ENCODE measurements at places on chromosomes 5 and 9.

DNA sequence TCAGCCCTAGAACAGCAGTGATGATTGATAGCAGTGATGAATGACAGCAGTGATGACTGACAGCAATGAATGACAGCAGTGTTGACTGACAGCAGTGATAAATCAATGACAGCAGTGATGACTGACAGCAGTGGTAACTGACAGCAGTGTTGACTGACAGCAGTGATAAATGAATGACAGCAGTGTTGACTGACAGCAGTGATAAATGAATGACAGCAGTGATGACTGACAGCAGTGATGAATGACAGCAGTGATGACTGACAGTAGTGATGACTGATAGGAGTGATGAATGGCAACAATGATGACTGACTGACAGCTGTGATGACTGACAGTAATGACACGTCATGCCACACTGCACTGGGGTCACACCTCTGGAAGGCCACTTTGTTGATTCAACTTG, 106.8 kb downstream of the ENTREP1 start:
- DNase-seq = no peak

GRCh38 chr5:177098470-177099141, 11.9 kb downstream of the FGFR4 start:
- DNase-seq = no peak

DNA sequence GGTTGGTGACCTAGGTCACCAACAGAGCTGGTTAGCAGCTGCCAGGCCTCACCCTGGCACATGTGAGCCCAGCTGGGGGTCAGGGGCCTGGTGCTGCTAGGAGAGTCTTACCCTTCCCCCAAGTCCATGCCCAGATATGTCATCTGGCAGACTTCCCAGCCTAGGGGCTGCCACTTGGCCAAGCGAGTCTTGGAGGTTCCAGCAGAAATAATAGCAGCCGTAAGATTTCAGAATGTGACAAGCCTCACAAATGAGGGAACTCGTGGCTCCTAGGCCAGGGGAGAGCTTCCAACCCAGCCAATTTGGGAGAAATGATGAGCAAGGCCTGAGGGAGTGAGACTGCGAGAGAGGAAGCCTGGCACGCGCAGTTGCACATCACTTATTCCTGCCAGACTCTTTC, 11.1 kb downstream of the URM1 start:
- DNase-seq = no peak

DNA sequence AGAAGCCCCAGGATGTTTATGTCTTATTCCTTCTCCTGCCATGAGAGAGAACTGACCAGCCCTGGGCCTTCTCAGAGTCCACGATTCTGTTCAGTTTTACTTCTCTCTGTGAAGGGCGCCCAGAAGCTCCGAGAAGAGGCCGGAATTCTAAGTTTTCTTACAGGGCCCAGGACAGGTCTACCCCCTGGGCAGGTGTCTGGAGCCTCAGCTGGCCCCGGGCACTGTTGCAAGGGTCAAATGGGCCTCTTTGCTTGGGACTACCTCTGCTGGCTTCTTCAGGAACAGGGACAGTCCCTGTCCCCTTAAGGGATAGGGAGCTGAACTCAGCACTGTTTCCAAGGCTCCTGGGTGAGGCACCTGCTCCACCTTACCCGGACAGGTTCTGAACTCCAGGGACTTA, 55.0 kb downstream of the RASGEF1C start:
- no peak for DNase-seq

DNA sequence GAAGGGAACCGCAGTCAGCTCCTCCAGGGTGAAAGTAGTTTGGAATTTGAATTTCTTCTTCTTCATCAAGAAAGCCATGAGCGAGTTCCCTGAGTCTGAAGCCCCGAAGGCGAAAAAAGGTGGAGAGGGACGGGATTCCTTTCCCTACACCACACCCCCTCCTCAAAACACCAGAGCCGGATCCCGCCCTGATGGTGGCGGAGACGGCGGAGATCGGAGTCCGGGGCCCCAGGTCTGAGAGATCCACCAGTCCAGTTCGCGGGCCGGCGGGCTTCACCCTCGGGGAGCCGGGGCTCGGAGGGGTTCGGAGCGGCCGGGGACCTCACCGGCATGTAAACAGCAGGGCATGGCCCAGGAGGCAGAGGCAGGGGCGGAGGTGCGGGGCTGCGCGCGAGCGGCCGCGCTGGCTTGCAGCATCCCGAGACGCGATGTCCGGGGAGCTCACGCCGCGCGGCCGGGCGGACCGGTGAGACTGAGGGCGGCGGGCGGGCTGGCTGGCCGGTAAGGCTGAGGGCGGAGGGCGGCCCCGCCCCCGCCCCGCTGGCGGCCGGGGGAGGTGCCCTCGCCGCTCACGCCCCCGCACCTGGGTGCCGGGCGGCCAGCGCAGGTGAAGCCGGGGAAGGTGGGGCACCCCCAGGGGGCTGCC, 606 bp downstream of the EEIG1 start:
- peak; percentile 89 for DNase-seq

DNA sequence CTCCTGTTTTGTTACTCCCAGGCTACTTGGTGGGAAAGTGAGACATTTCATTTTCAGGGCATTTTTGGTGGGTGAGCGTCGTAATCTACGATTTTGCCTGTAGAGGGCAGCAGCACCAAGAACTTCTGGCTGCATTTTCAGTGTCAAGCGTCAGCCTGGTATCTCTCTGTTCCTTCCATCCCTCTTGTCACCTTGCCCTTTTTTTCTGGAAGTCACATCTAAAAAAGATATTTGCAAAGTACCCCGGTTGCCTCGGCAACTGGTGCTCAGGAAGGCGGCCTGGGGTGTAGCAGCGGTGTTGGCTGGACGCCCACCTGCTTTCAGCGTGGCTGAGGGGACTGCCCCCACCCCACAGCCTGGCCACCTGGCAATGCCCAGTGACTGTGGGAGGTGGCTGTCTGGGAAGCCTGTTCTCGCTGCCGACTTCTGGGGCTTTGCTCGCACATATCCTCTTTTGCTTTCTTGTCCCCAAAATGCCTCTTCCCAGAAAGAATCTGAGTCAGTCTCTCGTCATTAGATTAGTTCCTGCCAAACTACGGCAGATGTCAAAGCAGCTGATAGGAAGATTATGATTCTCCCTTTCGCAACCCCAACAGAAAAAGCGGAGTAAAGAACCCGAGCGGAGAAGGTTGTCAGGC, 84.5 kb downstream of the ACER2 start:
- DNase-seq = peak; percentile 84

DNA sequence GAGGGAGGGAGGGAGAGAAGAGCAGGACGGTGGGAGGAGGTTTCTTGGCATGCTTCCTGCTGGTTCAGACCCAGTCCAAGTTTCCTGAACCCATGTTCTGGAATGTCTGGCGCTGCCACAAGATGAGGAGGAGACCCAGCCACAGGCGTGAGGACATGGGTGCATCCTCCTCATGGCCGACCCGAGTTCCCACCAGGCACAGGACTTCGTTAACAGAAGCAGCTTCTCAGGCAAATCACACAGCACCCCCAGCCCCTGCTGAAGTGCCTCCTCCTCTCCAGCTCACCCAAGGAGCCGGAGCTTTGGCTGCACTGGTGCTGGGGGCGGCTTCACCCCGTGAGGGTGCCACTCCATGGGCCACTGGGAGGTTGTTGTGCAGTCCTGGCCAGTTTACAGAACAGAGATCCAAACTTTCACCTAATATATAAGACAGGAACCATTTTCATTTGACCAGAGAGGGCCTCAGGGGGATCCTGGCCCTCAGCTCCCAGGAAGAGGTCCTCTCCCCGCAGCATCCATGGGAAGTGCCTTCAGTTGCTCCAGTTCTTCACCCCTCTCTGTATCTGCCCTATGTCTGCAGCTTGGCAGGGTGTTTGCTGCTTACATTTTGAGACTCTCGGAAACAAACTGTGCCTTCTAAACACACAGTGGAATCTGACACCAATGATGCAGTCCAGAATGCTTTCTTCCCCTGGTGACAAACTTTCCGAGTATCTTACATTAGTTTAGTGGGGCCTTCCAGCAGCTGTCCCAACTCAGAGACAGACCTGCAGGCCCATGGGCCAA, 10.2 kb upstream of the NKD2 start:
- DNase-seq = no peak

DNA sequence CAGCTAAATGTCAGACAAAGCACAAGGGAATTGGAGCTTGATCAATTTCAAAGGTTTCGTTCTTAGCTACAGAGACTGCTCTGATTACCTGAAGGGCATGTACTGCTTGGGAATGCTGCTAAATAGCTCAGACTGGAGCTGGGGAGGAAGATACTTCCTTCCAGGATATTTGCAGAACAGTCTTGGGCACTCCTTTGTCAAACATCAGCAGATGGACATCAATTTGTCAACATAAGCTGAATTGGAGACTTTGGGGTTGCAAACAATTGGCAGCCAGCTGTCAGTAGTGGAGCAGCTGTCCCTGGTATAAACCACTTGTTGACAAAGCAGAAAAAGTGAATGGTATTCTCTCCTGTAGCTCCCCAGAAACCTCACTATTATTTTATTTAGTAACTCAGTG, 182.0 kb downstream of the CCDC192 start:
- no peak for DNase-seq

GRCh38 chr5:41009232-41009631, 61.9 kb downstream of the MROH2B start:
- DNase-seq = no peak

DNA sequence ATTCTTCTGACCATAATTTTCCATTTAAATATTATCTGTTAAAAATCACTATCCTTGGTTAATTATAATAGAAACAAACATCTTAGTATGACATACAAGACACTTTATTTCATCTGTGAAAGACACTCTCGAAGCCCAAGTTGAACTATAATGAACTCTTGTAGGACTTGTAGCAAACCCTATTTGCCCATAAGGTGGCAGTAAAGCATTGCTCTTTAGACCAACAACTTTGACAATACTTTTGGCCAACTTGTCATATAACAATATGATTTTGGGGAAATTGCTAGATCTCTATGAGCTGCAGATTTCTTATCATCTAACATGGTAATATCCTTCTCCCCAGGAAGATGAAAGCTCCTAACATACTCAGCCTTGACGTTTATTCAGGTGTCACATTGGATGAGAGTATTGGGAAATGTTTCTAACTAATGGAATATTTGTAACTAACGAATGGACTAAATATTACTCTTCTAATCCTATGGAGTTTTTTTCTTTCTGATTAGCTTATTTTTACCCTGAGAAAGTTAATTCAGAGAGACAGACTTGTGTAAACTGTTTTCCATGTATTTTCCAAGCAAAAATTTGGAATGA, 11.0 kb downstream of the SPINK14 start:
- peak; percentile 73 for DNase-seq

DNA sequence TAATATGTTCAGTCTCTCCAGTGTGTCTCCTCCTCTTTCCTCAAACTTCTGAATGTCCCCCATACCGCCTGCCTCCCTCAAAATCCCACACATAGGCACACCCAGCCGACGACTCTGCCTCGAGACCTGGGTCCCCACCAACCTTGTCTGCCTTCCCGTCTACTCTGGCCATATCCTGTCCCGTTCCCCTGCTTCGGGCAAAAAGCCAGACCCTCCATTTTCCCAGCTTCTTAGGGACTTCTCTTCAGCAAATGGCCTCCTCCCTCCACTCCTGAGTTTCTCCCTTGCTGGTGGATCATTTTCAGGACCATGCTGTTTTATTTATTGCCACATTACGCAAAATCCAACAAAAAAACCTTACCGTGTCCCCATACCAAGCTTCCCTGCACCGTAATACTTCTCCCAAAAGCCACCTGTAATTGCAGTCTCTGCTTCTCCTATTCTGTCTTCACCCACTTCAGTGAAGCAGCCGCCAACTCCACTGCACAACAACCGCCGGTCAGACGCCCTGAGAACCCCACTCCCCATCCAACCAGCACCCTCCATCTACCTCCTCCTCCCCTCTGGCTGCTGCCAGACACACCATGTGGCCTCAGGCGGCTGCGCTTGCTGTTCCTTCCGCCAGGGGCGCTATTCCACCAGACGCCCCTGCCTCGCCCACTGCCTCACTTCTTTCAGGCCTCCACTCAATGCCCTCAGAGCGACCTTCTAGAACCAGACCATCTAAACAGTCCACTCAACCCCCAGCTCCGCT, 117.0 kb downstream of the TRPM6 start:
- DNase-seq = peak; percentile 79

DNA sequence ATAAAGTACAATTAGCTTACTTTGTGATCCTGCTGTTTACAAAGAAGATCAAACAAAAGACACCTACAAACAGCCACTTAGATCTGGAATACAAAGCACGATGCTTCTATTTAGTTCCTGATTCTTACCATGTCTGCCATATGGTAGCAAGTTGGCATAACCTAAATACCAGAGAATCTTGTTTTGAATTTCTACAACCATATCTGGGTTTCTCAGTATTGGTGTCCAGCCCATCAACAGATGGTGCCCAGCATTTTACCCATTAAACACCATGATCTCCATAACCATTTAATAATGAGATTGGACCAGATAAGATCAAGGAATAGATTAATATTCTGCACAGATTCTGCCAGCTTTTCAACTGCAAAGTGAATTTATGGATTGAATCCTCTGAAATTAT, 29.8 kb downstream of the SLC24A2 start:
- no peak for DNase-seq

- no peak for DNase-seq
Measured at GRCh38 chr9:16425562-16426231, 444.8 kb downstream of the BNC2 start.

GRCh38 chr9:15846611-15847010, 293.8 kb downstream of the CCDC171 start:
- DNase-seq = no peak

GRCh38 chr5:10525124-10525495, 38.8 kb upstream of the ANKRD33B start:
- DNase-seq = no peak

DNA sequence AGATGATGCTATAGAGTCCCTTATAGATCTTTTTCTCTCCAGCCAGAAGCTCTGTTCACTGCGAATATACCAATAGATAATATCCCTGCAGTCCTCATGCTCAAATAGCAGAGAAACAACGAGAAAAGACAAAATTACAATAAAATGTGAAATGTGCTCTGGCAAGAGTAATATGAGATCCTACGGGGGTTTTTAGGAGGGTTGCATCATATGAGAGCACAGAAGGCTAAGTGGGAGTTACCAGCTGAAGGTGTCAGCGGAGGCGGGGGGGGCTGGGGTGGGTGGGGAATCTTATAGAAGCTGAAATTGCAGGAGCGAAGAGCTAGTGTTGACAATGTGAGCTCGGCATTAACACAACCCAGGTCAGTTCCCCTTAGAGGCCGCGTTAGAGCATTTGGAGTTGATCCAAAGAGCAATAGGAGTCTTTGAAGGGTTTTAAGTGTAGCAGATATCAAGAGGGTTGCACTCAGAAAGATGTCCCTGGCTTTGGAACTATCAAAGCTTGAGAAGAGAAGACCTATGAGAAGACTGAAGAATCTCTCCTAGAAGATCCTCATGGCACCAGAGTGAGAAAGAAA, 109.7 kb downstream of the BASP1 start:
- DNase-seq = no peak

DNA sequence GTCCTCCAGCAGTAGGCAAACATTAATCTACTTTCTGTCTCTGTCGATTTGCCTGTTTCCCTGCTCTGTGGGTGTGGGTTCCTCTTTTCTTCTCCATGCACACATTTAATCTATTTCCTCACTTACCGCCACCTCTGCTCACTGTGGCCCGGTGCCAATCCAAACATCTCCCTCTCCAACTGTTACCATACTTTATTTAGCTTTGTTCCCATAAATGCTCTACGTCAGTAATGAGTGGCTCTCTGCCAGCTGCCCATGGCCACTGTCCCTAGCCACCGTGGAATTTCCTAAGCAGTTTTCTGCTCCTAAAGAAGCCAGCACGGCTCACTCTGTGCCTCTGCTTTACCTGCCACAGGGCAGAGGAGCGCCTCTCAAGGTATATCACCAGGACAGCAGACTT, 19.5 kb upstream of the GOLPH3 start:
- DNase-seq = no peak

- peak; percentile 20 for DNase-seq
Measured at GRCh38 chr5:102663749-102664530, 91.2 kb upstream of the PAM start.

- DNase-seq = no peak
Measured at GRCh38 chr5:136776022-136776927, 410.9 kb upstream of the TRPC7 start.

All from activated CD4-positive, alpha-beta T cell treated with anti-CD3 and anti-CD28 coated beads, Interleukin-2, amount 10 ng/mL, durations not matched to agents 24 days and 14 days (primary cell).